Caco-2 (cell line): ENCODE measurements at places on chromosomes 6 and 20.

DNA sequence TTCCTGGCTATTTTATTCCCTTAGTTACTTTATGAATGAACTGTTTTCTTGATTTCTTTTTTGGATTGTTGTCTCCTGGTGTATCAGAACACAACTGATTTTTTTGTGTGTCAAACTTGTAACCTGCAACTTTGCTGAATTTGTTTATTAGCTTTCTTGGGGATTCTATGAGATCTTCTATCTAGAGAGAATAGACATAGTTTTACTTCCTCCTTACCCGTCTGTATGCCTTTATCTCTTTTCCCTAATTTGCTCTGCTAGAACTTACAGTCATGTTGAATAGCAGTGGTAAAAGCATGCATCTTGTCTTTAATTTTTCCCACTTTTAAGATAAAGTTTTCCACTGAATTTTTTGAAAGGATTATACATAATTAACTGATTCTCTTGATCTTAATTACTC, 13.2 kb downstream of the RNF146 start:
- no peak for DNase-seq

- peak; percentile 90 for DNase-seq
Observed at GRCh38 chr6:32853541-32854375, at the start of the genes PSMB9 and TAP1. Gene PSMB9, plus strand, starts transcription at chr6:32854192. Its CDS starts 38 bp downstream, at chr6:32854230. Gene TAP1, minus strand, starts transcription at chr6:32853704. Its CDS starts 68 bp downstream, at chr6:32853636.

DNA sequence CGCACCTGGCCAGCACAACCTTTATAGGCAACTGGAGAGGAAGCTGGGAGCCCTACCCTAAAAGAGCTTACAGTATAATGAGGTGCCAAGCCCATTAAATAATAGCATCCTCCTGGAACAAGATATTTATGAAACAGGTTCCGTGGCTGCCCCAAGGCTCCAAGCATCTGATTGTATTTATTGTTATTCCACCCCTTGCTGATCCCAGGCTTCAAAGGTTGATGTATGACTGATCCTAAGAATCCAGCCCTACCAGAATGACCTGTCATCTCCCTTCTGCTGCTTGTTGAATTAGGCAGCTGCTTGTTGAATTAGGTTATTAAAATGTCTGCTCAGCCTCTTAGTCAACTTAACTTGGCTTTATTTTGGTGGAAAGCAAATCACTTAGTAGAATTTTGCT, 35.2 kb upstream of the SASH1 start:
- peak; percentile 74 for DNase-seq

- DNase-seq: peak; percentile 93
Observed at GRCh38 chr20:35269055-35269781, 8.7 kb downstream of the MMP24OS start.

DNA sequence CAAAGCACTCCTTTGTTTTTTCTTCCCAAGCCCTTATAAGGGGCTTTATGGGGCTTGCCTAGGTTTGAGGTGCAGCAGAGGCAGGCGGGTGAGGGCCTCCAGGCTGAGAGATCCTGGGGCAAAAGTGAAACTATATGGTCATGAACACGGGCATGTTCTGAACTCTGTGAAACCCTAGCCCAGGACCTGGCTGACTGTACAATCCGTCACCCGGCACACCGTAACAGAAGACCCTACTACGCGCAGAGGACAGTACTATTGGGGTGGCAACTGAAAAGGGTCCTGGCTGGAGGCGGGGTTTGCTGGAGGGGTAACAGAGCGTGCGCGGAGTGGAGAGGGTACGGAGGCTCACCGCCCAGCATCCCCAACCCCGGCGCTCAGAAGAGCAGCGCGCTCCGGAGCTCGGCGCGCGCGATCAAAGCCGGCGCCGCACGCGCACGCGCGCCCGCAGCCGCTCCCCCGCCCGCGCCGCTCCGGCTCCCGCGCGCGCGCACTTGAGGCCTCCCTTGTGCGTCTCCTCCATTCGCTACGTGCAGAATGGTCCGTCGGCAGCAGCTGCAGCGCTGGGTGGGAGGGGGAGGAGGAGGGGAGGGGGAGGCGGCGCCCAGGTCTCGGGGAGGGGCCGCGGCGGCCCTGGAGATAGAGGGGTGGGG, 54.2 kb downstream of the MRPL14 start:
- DNase-seq: peak; percentile 83

- no peak for DNase-seq
Observed at GRCh38 chr20:955111-955510, 39.0 kb upstream of the ANGPT4 start.

DNA sequence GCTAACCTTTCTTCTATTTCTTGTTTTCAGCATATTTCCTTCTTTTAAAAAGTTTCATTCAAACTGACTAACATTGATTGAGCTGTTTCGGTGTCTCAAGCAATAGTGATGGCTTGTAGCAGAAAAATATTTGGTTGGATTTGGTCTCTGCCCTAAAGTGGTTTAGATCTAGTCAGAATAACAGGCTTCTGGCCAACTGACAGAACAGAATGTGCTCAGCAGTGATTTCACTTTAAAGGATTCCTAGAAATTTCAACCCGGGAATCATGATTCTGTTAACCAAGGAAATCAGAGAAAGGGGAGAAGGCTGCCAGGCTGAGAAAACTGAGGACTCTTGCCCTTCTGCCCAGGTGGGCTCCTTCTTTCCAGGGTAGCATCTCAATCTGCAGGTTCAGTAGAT, 16.6 kb upstream of the GSTA1 start:
- no peak for DNase-seq

DNA sequence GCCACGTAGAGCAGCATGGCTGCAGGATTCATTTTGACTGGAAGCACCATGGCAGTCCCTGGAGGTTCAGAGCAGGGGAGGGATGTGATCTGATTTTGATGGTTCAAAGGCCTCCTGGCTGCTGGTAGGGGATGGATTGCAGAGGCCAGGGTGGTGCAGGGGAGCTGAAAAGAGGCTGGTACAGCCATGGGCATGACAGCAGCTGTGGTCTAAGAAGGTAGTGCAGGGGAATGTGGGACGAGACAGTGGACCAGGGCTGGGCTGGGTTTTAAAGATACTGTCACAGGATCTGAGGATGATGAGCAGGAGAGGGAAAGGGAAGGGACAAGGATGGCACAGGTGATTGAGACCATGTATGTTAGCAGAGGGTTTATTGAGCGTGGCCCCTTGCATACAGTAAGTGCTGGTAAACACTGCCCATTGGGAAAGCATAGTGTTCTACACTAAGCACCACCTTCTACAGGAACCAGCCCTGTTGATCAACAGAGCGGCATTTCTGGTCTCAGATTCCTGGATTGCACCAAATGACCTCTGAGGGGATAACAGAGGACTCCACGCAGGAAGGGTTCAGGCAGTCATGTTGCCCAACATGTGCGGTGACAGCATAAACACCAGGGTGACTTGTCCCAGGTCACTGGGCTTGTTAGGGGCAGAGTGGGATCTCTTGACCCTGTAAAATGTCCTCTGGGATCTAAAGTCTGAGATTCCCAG, 14.5 kb upstream of the SIRPA start:
- DNase-seq: no peak

DNA sequence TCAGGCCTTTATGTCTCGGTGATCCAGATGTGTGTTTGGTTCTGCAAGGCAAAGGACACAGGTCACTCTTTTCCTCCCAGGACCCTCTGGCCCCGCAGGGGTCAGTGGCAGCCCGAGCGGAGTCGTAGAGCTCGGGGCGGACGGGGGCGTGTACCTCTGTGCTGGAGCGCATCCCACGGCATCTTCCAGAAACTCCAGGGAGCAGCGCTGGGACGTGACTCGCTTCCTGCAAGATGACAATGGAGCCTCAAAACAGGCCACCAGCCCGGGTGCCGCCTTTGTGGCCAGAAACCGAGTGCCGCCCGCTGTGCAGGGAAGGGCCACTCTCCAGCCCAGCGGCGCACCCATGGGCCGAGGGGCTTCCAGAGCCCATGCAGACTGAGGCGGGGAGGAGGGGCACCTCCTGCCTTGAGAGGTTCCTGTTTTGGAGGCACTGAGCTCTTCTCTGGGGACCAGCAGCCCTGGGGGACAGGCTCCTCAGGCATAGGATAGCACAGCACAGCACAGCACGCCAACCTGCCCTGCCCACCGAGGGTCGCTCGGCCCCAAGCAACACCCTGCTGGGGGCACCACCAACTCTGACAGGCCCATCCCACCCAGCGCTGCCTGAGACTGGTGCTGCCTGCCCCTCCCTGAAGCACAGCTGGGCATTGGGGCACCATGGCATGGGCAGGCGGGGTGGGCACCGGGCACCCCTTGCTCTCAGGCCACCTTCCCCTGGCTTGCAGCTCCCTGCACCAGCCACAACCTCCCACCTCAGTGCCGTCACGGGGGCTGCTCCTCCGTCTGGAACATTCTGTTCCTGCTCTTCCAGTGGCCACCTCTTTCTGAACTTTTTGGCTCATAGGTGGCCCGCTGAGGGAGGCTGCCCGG, 9.7 kb downstream of the RPS21 start:
- DNase-seq: no peak

GRCh38 chr6:90413867-90414266, 117.2 kb upstream of the BACH2 start:
- no peak for DNase-seq

DNA sequence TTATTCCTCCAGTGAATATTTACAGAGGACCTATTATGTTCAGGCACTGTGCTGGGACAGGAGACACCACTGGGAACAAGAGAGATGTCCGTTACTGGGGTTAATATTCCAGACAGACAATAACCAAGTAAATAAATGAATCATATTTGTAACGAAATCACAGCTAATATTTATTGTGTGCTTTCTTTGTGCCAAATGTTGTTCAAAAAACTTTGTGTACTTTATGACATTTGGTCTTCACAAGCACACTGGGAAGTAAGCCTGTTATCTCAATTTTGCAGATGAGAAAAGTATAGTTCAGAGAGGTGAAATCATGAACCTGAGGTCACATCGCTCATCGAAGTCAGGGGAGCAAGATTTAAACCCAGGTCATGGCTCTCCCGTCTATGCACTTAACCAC, 36.5 kb upstream of the PREX1 start:
- DNase-seq: no peak
